ENCODE measurements at places on chromosomes 7 and 10. TPM values are rescaled to one million over a fixed set of nuclear protein-coding genes. Genes with fewer than 3 reads are reported as not detected.

GRCh38 chr10:19816411-19817230 is at the start of gene PLXDC2:
Gene PLXDC2 (plus strand): TSS chr10:19816432.
- peaks cover 4% of the 10 kb centered on the region for H3K4me1 ChIP-seq
- H3K27ac ChIP-seq = peak within 1 kb of the TSS; percentile 68
- peaks cover 8% of the 10 kb centered on the region for H3K27me3 ChIP-seq
- peak; percentile 52 for DNase-seq
- H3K36me3 ChIP-seq = no peaks in the 10 kb centered on the region

DNA sequence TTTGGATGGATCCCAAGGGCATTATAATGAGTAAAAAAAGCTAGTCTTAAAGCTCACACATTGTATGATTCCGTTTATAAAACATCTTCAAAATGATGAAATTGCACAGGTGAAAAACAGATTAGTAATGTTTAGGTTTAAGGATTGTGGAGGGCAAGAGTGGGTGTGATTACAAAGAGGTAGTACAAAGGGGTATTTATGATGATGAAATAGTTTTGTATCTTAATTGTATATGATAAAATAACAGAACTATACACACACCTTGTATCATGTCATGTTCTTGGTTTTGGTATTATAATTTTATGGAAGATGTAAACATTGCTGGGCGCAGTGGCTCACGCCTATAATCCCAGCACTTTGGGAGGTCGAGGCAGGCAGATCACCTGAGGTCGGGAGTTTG is 2.8 kb upstream of the SSC4D start:
- DNase-seq = no peak
- H3K27me3 ChIP-seq = peaks cover 4% of the 10 kb centered on the region
- no peak overlapping the region for H3K27ac ChIP-seq
- no peak overlapping the region for H3K4me3 ChIP-seq

DNA sequence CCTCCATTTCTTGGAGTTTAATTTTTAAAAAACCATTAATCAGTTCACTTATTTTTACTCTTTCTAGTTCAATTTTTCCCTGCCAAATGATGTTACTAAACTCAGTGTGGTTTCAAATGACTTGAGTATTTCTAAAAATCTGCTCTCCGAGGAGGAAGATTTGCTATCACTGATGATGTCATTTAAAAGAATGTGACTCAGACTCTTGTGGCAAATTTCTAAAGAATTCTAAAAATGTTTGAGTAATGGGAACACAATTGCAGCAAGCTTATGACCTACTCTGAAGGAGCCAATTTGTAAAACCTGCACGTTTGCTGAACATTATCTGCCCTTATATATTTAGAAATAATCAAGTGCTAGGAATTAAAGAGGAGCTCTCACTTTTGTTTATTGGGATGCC is 88.6 kb downstream of the SPAG6 start:
- H3K4me3 ChIP-seq = no peak overlapping the region
- no peaks in the 10 kb centered on the region for H3K36me3 ChIP-seq
- no peak overlapping the region for H3K27ac ChIP-seq
- H3K4me1 ChIP-seq = peaks cover 7% of the 10 kb centered on the region
- peaks cover 6% of the 10 kb centered on the region for H3K27me3 ChIP-seq

GRCh38 chr7:24221500-24221899 is 62.5 kb upstream of the NPY start:
- peaks cover 9% of the 10 kb centered on the region for H3K36me3 ChIP-seq
- DNase-seq = no peak
- no peak overlapping the region for H3K4me3 ChIP-seq
- H3K27ac ChIP-seq = no peak overlapping the region

- H3K36me3 ChIP-seq = peaks cover 23% of the 10 kb centered on the region
- H3K4me1 ChIP-seq = peaks cover 12% of the 10 kb centered on the region
- no peak overlapping the region for H3K4me3 ChIP-seq
- peaks cover 19% of the 10 kb centered on the region for H3K27me3 ChIP-seq
- no peak overlapping the region for H3K27ac ChIP-seq
- no peak for DNase-seq
These were observed 421.1 kb upstream of the FOXK1 start for GRCh38 chr7:4260867-4261600.

GRCh38 chr7:73978661-73979563 is 49.1 kb upstream of the ELN start:
- H3K27me3 ChIP-seq = peaks cover 10% of the 10 kb centered on the region
- H3K4me1 ChIP-seq = peaks cover 18% of the 10 kb centered on the region
- H3K4me3 ChIP-seq = no peak overlapping the region
- no peaks in the 10 kb centered on the region for H3K36me3 ChIP-seq

DNA sequence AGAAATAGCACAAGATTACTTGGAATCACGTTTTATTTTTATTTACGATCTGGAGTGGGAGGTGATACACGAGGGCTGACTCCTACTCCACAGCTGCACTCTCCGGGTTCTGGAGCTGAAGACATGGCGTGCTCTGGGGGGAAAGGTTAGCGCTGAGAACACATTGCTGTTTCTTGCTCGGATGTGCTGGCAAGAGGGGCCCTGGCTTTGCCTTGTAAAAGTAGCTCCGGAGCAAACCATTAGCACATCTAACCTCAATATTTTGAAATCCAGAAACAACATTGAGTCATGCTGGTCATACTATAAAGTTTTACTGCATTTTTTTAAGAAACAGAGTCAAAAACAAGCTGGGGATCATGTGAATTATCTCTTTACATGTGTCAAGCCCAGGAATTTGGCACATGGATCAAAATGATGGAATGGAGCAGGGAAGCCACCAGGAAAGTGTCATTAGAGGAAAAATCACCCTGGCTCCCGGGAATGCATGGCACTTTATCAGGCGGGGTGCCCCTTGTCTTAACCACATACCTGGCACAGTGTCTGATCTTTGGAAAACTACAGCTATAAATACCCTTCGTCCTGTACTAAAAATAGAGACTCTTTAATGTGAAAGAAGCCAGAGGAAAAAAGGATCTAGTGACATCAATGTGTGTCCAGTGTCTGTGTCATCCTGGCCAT is 31.6 kb upstream of the LYZL1 start:
- no peak overlapping the region for H3K4me3 ChIP-seq
- peaks cover 11% of the 10 kb centered on the region for H3K27me3 ChIP-seq
- no peaks in the 10 kb centered on the region for H3K36me3 ChIP-seq
- no peak for DNase-seq

DNA sequence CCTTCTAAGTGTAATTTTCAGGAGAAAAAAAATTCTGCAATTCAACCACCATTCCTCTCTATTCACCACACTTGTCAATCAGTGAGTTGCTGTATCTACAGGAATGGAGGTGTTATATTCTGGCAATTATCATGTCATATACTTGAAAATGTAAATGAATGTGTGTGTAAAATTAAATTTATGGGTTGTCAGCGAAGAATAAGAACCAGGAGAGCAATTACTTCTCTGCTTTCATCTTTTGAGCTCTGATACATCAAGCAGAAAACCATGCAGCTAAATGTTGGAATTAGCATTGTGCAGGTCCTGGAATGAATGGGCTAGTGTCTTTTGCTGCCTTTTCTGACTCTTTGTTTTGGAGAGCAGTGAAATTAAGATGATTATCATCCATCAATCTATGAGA is 207.6 kb downstream of the FOXP2 start:
- no peak overlapping the region for H3K4me3 ChIP-seq
- H3K4me1 ChIP-seq = peaks cover 13% of the 10 kb centered on the region
- no peak for DNase-seq
- H3K36me3 ChIP-seq = no peaks in the 10 kb centered on the region

GRCh38 chr7:131513245-131514061 is 43.0 kb downstream of the PODXL start:
- peak; percentile 92 for DNase-seq
- H3K36me3 ChIP-seq = no peaks in the 10 kb centered on the region
- H3K27ac ChIP-seq = no peak overlapping the region

- no peaks in the 10 kb centered on the region for H3K36me3 ChIP-seq
- no peak overlapping the region for H3K27ac ChIP-seq
- peaks cover 18% of the 10 kb centered on the region for H3K4me1 ChIP-seq
- H3K4me3 ChIP-seq = no peak overlapping the region
These were observed 71.9 kb downstream of the ELFN1 start for GRCh38 chr7:1741751-1742554.

DNA sequence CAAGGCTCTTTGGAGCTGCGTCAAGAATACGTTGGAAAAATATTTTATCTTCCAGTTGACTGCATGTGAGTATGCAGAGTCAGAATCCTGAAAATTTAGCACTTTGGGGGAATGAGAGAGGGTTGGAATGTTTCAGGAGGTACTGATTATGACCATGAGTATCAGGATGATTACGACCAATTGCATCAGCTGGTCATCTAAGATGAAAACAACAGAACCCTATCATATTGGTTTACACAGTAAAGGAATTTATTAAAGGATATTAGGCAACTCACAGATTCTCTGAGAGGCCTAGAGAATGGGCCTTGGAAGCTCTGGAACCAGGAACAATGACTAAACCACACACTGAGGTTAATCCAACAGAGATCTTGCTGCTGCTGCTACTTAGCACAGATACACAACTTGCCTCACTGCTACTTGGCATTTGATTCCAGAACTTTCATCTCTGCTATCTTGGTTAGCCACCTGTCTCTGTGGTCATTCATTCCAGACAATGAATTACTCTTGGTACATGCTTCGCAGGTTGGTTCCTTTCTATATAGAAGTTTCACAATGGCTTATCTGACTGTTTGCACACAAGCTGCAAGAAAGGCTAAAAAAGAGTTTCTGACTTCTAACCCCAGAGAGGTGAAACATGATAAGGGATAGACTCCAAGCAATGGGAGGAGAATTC is 68.0 kb upstream of the CTTNBP2 start:
- H3K27me3 ChIP-seq = no peaks in the 10 kb centered on the region
- no peak overlapping the region for H3K27ac ChIP-seq
- H3K4me3 ChIP-seq = no peak overlapping the region

GRCh38 chr7:75891815-75892411 is 13.1 kb downstream of the RHBDD2 start:
- no peaks in the 10 kb centered on the region for H3K4me1 ChIP-seq
- no peak overlapping the region for H3K4me3 ChIP-seq
- H3K27me3 ChIP-seq = peaks cover 9% of the 10 kb centered on the region

Gene UBTD1
- 8.0 TPM for total RNA-seq

Gene TBXAS1
- not detected for total RNA-seq

Gene PRTFDC1
- 14.4 TPM for total RNA-seq

Gene MBL2
- not detected for total RNA-seq

Gene MRM2
- total RNA-seq = 28.1 TPM

Gene FAM200A
- 8.1 TPM for total RNA-seq

Measured in glutamatergic neuron (in vitro differentiated cells).